ENCODE measurements at places on chromosomes 1 and 21.

DNA sequence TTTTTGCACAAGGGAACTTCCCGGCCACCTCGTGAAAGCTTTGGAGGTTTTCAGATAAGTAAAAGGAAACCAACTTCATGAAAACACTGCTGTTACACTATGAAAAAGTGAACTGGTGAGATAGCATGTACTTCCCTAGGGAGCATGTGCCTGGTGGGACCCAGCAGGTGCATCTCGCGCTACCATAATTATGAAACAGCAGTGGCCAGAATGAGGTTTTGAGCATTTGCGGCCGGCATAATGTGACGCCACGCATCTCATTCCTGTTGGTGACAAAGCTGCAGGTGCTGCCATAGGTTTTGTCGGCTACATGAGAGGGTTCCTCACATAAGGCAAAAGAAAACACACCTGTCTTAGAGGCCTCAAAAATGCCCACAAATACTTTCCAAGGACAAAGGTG is 1.7 kb downstream of the KRTAP10-3 start:
- no peak for DNase-seq

GRCh38 chr1:202857136-202857610 is 31.8 kb downstream of the RABIF start:
- no peak for DNase-seq

GRCh38 chr1:71521655-71522264 is 440.9 kb upstream of the ZRANB2 start:
- DNase-seq, result peak; percentile 60

DNA sequence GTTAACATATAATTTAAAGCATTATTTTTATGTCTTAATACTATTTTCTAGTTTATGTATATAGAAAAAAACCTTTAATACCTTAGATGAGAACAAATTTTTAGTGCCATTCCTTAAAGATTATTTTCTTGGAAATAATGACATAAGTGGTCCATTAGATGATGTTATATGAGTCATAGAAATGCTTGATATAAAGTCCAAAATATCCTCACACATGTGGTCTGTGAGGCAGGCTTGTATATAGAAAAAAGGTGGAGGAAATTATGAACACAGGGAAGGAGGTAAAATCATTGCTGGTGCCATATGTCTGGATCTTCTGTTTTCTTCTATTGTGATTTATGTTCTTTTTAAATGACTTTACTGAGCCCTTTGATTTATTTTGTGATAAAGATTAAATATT is 79.3 kb downstream of the MAP3K7CL start:
- no peak for DNase-seq

DNA sequence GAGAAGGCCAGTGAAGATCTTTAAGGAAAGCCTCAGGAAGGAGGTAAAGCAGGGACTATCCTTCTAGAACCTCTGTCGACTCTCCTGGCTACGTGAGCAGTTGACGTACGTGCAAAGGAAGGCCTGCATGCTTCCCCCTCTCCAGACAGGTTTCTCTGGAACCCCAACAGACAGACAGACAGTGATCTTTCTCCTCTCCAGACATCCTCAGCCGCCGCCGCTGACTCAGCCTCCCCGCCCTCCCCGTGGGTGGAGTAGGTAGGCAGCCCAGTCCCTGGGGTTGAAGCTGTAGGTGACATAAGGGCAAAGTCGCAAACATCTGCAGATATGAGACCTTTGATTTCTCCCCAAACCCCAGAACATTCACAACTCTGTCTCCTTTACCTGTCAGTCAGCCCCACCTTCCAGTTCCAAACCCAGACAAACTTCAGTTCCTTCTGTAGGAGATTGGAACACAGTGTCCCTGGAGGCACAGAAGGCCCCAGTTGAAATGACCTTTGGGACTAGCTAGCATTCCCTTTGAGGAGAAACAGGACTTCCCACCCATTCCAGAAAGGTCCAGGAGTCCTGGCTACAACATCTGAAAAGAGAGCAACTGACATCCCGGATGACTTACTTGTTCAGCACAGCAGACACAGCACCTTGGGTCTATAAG is 146.0 kb upstream of the JUN start:
- peak; percentile 62 for DNase-seq

- DNase-seq, result no peak
Observed at GRCh38 chr1:89460325-89460724, 64.3 kb upstream of the LRRC8B start.

Data from MCF 10A (cell line).